T1000 (cell line): ENCODE measurements at places on chromosomes 11 and 22.

- no peak for DNase-seq
These were observed 16.5 kb upstream of the OR9G4 start for GRCh38 chr11:56764976-56765375.

DNA sequence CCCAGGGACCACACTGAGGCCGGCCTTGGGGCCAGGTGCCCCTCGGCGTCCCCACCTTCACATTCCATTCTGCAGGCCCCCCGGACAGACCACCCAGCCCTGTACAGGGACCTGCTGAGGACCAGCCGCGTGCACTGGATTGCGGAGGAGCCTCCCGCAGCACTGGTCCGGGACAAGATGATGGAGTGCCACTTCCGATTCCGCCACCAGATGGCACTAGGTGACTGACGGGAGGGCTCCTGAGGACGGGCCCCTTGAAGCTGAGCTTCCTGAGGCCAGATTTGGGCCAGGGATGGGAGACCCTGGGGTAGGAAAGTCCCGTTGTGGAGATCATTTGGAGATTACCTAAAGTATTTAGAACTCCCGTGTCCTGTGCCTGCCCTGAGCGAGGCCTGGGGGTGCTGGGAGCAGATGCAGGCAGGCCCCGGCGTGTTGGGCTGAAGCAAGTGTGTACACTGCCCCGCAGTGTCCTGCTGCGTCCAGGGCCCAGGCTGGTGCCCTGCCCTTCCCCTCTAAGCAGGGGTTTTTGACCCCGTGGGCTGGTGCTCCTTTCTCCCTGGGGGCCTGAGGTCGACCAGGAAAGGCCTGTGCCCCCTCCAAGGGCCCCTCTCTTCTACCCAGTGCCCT lies 20.0 kb downstream of the TRMU start:
- no peak for DNase-seq

GRCh38 chr22:50537765-50538164 lies 7.9 kb upstream of the KLHDC7B start:
- no peak for DNase-seq

DNA sequence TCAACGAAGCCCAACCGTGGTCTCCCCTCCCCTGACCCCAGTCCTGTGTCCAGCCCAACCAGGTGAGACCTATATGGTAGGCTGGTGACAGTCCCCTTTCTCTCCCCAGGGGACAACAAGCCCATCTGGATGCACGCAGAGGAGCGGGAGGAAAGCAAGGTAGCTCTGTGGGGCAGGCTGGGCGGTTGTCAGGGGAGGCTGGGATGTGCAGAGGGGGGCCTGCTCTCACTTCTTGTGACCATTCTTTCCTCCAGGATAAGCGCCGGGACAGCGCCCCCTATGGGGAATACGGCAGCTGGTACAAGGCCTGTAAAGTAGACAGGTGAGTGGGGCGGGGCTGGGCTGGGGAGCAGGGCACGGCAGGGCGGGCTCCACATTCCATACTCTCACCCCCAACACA lies 3.5 kb upstream of the RAB1B start:
- DNase-seq = no peak

GRCh38 chr22:22936915-22937656 lies 49.5 kb downstream of the IGLL5 start:
- DNase-seq = no peak

DNA sequence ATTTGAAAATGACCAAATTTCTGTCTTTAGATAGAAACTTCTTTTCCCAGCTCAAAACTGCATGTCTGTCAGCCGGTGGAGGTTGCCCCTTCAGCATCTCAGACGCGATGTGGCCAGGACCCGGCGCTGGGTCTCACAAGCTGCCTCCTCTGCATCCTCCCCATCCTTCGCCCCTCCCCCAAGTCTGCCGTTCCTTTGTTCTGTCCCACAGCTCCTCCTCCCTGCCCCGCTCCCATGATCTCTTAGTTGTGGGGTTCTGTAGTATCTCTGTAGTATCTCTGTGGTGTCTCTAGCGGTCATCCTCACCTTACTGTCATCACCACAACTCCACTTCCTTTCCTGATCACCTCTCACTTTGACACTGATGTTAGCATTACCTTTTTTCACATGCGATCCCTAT lies 49.9 kb downstream of the TRAF6 start:
- no peak for DNase-seq

GRCh38 chr11:12991426-12991825 lies 17.7 kb upstream of the RASSF10 start:
- DNase-seq = no peak

DNA sequence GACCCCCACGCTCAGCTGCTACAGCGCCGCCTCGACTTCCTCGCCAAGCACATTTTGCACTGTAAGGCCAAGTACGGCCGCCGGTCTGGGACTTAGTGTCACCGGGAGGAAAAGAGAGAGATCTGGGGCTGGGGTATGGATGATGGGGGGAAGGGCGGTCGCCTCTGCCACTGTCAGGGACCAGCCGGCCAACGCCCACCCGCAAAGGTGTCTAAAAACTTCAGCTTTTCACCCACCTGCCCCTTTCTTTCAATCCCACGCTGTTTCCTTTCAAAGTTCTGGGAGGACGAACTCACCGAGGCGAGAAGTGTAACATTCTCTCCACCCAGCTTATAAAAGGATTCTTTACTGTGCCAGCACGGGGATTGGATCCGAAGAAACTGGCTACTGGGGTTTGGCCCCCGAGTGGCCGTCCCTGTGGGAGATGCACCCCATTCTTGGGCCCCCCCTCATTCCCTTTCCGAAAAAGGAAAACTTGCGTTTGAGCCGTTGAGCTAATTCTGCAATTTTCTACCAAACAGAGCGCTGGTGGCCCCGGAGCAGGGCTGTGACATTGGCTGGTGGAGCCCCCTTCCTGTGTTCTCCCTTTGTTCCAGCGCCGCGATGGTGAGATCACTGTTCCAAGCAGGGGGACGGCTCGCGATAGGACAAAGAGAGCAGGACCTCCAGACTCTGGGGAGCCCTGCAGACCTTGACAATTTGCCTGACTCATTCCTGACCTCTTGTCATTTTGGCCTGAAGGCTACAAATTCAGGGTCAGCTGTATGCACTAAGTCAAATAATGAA lies 1.8 kb downstream of the FJX1 start:
- DNase-seq = no peak

GRCh38 chr11:125624756-125625213 lies at the start of gene CHEK1:
Gene CHEK1, plus strand, starts transcription at chr11:125625163. Its CDS starts 1,606 bp downstream, at chr11:125626769.
- no peak for DNase-seq

GRCh38 chr11:8032122-8032521 lies 45.0 kb downstream of the EIF3F start:
- no peak for DNase-seq

GRCh38 chr22:19331474-19331873 lies 40.0 kb upstream of the CLTCL1 start:
- no peak for DNase-seq

DNA sequence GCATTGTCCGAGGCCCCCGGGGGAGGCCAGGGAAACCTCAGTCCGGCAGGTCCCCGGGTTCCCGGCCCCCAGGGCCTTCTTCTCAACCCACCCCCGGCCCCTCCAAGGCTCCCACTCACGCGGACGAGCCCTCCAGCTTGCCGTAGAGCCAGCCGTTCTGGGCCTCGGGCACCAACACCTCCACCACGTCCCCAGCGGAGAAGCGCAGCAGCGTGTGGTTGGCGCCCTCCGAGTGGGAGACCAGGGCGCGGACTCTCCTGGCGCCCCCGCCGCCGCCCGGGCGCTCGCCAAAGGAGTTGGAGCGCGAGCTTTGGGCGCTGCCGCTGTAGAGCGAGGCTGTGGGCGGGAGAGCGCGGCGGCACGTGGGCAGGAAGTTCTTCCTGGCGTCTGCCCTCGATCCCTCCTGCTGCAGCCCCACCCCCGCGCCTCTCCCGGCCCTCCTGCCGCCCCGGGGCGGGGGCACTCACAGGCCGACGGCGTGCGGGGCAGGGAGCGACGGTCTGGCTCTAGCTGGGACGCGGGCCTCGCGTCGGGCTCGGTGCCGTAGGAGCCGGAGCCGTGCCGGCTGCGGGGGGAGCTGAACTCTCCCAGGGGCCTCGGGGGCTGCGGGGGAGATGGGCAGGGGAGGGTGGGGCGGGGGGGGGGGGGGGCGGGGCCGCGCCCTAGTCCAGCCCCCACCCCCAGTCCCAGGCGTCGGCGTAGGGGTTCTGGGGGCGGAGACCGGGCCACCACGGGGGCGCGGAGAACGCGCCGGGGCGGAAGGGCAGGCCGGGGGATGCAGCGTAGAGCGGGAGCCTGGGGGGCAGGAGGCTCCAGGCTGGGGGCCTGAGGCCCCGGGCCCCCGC lies 4.9 kb upstream of the SLC16A8 start:
- DNase-seq = no peak

GRCh38 chr11:11843211-11843621 lies 1.4 kb downstream of the USP47 start:
- DNase-seq = no peak

GRCh38 chr22:25113316-25113721 lies 86.3 kb upstream of the CRYBB3 start:
- DNase-seq = no peak

GRCh38 chr22:22799561-22799960 lies 88.1 kb upstream of the IGLL5 start:
- no peak for DNase-seq

DNA sequence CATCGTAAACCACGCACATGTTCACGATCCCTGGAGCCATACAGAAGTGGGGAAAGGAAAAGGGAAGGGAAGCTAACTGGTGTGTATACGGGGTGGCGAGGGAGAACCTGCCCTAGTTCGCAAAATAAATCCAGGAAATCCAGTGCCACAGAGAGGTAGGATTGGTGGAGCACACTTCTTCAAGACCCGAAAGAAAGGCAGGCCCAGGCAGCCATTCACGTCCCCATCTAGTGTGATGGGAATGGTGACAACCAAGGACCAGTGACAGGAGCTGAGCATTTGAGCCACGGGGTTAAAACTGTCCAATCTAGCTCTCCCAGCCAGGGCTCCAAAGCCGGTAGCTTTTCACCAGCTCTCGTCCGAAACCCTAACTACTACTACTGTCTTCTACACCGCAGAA lies 53.7 kb downstream of the IGSF9B start:
- no peak for DNase-seq
